ENCODE measurements at places on chromosomes 16 and 17.

- DNase-seq: no peak
These were observed 1.6 kb downstream of the SUMO2 start for GRCh38 chr17:75181110-75181509.

- DNase-seq: no peak
These were observed 439.8 kb upstream of the DYNLRB2 start for GRCh38 chr16:80100846-80101451.

GRCh38 chr16:87160234-87160636 is 157.0 kb downstream of the C16orf95 start:
- DNase-seq: no peak

- DNase-seq: no peak
These were observed 3.8 kb upstream of the RUNDC3A start for GRCh38 chr17:44304651-44305050.

- DNase-seq: peak; percentile 90
These were observed 11.4 kb upstream of the TCAP start for GRCh38 chr17:39653662-39654331.

DNA sequence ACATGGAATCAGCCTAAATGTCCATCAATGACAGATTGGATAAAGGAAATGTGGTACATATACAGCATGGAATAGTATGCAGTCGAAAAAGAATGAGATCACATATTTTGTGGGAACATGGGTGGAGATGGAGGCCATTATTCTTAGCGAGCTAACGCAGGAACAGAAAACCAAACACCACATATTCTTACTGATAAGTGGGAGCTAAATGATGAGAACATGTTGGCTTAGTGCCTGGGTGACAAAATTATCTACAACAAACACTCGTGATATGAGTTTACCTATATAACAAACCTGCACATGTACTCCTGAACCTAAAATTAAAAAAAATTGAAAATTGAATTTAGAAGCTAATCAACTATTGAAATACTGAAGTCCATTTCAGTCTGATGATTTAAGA is 6.1 kb downstream of the ANKS4B start:
- no peak for DNase-seq

DNA sequence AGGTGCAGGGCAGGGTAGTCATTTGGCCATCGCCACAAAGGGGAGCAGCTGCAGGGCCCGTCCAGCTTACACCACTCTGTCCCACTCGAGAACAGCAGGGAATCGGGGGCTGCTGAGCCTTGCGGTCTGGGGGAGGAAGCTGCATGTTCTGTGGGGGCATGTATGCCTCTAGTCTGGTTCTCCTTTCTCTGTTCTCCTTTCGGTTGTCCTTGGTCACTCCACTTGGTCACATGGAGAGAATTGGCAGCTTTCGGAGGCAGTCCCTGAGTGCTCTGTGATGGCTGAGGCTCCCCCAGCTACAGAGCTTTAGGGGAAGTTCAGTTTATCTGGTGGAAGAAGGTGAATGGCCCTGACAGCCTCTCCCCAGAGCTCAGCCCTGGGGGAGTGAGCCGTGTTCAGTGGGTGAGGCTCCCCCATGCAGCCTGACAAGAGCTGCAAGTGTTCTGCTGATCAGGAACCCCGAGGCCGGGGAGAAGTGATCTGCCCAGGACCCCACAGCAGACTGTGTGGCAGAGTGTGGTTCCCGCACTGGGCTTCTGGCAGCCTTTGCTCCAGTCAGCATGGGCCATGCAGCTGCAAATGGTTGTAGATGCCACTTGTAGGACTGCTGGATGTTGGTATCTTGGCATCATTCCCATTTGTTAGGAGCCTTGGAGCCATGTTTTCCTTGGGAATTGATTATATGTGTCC is 22.3 kb upstream of the SMPD3 start:
- peak; percentile 91 for DNase-seq

GRCh38 chr17:68832109-68832802 is 122.9 kb downstream of the ABCA8 start:
- DNase-seq: peak; percentile 24

GRCh38 chr17:11244776-11245175 is 3.8 kb downstream of the SHISA6 start:
- DNase-seq: no peak

Measured in inflammatory macrophage treated with lipopolysaccharide for 1 hour (primary cell).